Left renal cortex interstitium (tissue), 4 donors: ENCODE measurements at places on chromosomes 7 and 10. TPM values are rescaled to one million over a fixed set of nuclear protein-coding genes. Genes with fewer than 3 reads are reported as not detected.

DNA sequence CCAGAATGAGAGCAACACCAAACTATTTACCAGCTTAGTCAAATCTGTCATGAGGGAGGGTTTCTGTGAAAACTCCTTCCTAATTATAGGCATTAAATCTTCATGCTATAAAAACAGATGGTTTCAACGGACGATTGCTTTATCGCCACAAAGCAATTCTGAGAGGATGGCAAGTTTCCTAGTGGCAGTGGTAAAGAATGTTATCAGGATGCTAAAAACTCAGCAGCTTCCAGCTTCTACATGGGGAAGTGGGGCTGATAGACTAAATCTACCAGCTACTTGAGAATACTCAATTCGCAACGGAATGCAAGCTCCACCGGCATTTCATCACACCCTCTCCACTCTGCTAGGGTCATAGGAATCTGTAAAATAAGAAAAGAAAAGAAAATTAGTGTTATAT lies 41.8 kb downstream of the JCAD start:
- DNase-seq = no peak

DNA sequence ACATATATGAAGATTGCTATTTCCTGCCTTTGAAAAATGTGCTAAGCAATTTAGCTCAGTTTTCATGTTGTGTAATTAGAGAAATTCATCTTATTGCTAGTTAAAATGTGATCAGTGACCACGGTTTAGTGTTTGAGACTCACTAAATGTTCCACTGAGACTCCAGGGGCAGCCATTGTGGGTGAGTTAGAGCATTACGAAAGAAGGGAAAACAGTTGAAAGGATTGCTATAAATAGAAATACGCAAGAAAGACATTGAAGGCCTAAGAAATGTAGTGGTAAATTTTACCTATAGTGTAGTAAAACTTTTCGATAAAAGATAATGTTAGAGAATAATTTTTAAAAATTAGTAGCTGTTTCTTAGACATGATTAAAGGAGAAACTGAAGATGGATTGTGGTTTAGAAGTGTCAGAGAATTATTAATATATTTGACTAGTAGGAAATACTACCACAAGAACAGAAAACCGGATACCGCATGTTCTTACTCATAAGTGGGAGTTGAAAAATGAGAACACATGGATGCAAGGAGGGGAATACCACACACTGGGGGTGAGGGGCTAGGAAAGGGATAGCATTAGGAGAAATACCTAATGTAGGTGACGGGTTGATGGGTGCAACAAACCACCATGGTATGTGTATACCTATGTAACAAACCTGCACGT lies 394.5 kb downstream of the SEMA3D start:
- DNase-seq = no peak

DNA sequence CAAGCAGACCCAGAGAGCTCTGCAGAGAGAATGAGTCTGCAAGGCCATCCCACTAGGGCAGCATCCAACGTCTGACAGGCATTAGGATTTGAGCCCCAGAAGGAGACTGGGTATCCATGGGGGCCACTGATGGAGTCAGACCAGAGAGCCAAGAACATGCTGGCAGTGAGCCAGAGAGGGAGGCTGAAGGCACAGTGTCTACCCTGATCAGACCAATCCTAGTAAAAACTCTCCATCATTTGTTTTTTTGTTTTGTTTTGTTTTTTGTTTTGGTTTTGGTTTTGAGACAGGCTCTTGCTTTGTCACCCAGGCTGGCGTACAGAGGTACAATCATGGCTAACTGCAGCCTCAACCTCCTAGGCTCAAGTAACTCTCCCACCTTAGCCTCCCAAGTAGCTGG lies 133.1 kb upstream of the LYZL2 start:
- DNase-seq = no peak

- no peak for DNase-seq
Measured at GRCh38 chr7:150787321-150788281, 12.6 kb downstream of the TMEM176B start.

DNA sequence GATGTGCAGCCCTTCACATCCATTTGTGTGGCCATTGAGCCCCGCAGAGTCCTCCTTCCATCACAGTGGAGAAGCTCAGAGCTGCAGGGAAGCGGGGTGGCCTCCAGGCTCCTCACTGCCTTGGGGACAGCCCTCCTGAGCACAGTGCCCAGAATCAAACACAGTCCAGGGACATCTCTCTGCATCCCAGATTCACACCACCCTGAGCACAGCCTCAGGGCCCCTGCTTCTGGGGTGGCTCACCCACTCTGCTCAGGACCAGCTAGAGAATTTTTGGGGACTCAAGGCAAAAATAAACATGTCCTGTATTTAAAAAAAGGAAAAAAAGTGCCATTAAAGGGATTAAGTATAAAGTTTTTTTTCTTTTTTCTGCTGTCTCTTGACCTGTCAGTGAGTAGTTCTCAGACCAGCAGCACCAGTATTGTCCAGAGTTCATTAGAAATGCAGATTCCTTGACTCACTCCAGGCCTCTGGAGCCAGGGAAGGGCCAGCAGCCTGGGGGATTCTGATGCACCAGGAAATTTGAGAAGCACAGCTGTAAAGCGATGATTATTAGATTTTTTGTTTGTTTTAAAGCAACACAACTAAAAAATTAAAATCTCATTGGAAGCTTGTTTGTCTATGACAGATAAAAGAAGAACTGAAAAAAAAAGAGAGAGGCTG lies 61.6 kb downstream of the ARHGAP22 start:
- DNase-seq = no peak

- peak; percentile 36 for DNase-seq
Measured at GRCh38 chr7:129501760-129502707, at the start of gene SMKR1. Gene SMKR1 (plus strand): TSS chr7:129502531. CDS start chr7:129502825, 294 bp downstream.

DNA sequence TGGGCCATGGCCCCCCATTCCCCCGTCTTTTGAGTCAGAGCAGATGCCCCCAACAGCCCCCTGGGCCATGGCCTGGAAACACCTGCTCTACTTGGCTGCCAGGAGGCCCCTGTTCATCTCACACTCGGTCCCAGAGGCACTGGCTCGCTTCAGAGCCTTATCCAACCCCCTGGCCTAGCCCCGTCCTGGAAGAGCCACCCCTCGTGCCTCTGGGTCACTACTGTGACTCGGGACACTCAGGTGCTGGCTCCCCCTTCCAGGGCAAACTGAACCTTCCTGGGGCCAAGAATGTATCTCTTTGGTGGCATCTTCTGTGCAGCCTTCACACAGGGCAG lies 7.0 kb downstream of the POLR2J start:
- DNase-seq = no peak

- no peak for DNase-seq
Measured at GRCh38 chr7:119974972-119975371, 298.0 kb upstream of the KCND2 start.

DNA sequence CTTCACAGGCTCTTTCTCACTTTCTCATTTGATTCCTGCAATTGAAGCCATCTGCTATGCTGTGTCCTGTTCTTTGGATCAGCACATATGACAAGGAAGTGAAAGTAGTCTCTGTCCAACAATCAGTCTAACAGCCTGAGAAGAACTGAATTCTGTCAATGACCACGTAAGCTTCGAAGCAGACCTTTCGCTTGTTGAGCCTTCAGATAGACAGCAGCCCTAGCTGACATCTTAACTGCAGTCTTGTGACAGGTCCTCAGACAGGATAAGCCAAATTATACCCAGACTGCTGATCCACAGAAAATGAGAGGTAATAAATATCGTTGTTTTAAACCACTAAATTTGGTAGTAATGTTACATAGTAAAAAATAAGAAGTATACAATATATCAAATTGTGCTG lies 691.0 kb upstream of the LRRTM3 start:
- no peak for DNase-seq

GRCh38 chr7:1242606-1243289 lies 10.1 kb downstream of the UNCX start:
- DNase-seq = no peak

DNA sequence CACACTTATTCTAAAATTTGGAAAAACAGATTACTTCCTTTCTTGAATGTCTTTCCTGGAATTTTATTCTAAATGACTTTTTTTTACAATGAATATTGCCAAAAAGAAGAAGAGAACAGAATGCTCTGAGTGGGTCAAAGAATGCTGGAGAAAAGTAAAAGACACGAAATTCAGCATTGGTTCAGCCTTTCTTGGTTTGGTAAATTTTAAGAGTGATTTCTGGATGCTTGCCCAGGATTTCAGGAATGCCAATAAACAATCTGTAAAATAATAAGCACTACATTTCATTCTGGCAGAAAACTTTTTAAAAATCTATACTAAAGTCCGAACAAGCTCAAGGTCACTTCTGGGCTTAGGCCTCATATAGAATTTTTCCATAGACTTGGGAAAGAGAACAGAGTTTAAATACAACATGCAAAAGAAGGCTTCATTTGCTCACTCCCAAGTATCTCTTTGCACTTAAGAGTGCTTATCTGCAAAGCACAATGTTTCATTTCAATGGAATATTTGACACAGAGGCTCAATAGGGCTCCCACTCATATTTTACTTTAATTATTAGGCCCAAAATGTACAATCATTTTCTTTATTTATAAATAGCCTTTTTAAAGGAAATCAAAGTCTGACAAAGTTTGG lies 359.5 kb upstream of the ANKRD30A start:
- DNase-seq = no peak

GRCh38 chr7:159033956-159034355 lies 110.7 kb downstream of the VIPR2 start:
- DNase-seq = no peak

DNA sequence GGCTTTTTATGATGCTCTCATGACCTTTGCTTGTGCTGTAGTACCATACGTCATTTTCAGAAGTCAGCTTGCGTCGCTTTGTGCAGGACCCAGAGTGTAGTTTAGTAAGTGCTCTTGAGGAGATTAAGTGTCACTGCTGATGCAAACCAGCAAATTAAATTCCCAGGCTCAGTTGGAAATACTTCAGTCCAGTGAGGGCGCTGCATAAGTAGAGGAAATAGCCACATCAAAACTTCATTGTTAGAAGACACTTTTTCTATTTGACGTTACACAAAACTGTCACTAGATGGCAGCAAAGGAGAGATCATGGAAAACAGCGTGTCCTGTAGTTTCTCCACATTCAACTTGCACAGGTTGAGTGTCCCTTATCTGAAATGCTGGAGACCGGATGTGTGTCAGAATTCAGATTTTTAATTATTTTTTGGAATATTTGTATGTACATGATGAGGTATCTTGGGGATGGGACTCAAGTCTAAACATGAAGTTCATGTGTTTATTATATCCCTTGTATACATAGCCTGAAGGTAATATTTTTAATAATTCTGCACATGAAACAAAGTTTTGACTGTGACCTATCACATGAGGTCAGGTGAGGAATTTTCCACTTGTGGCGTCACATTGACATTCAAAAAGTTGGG lies 7.9 kb downstream of the ZNF22 start:
- DNase-seq = peak; percentile 74

GRCh38 chr7:30165590-30165989 lies 30.8 kb downstream of the MTURN start:
- no peak for DNase-seq

DNA sequence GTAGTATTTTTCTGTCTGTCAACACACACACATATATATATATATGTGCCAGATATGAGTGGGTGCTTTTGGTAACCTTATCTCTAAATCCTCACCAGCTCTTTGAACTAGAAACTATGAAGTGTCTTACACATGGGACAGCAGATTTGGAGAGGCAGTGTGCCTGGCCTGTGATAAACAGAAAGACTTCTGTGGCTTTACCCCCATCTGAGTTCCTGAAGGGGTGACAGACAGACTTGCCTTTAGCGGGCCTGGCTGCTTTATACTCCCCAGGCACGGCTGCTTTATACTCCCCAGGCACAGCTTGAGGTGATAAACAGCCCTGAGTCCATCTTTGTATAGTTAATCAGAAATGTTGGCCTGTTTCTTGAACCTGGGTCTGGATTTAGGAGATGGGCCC lies 5.6 kb downstream of the BAG3 start:
- no peak for DNase-seq

GRCh38 chr10:101099901-101100300 lies 31.2 kb upstream of the TLX1 start:
- no peak for DNase-seq

- DNase-seq = no peak
Measured at GRCh38 chr7:122988333-122988732, 7.2 kb downstream of the TAS2R16 start.

The ACSM6 gene
- polyA plus RNA-seq = 0.47 TPM

The NEBL gene
- polyA plus RNA-seq = 86.1 TPM

The TMEM60 gene
- 31.3 TPM for polyA plus RNA-seq

The DENND11 gene
- polyA plus RNA-seq = 32.3 TPM

The MUC12 gene
- 0.18 TPM for polyA plus RNA-seq

The KCNIP2 gene
- polyA plus RNA-seq = 2.5 TPM

The GCK gene
- 4.1 TPM for polyA plus RNA-seq

The GPR22 gene
- 0.09 TPM for polyA plus RNA-seq

The C7orf33 gene
- not detected for polyA plus RNA-seq
